Neural progenitor cell (in vitro differentiated cells): ENCODE measurements at places on chromosomes 5 and 9.
A peak's percentile ranks its signal among the peaks of the same experiment; 100 is the strongest.

GRCh38 chr5:131641494-131641893, 6.5 kb upstream of the RAPGEF6 start:
- no peak for DNase-seq

GRCh38 chr9:3676766-3677165, 151.0 kb upstream of the RFX3 start:
- DNase-seq: no peak

- no peak for DNase-seq
Measured at GRCh38 chr9:14211564-14211963, 102.4 kb downstream of the NFIB start.

- DNase-seq: no peak
Measured at GRCh38 chr5:170388818-170389549, at the start of gene KCNMB1. KCNMB1 (minus strand) TSS chr5:170389367; CDS start chr5:170385447, 3,920 bp downstream.

GRCh38 chr5:9343146-9343850, 202.6 kb downstream of the SEMA5A start:
- DNase-seq: no peak

DNA sequence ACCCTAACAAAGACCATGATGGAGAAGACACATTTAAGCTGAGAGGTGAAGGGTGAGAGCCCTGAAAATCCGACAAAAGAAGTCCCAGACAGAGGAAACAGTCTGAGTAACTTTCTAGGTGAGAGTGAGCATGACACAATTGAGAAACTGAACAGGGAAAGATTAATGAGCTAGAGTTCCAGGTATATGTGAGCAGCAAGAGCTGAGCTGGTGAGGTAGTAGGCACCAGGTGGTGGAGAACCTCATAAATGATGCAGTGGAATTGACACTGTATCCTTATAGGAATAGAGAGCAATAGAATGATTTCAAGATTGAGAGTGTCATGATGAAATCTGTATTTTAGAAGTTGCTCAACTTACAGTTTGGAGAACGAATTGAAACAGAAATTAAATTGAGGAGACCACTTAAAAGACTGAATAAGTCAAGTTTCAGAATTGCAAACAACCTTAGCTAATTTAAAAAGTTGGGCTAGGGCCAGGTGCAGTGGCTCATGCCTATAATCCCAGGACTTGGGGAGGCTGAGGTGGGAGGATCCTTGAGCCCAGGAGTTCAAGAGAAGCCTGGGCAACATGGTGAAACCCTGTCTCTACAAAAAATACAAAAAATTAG, 89.8 kb downstream of the NREP start:
- no peak for DNase-seq

GRCh38 chr5:72374844-72375243, 54.7 kb downstream of the PTCD2 start:
- DNase-seq: no peak

- no peak for DNase-seq
Measured at GRCh38 chr9:7324152-7324598, 475.4 kb downstream of the DMAC1 start.

GRCh38 chr5:52743529-52743928, 44.2 kb upstream of the ITGA1 start:
- no peak for DNase-seq

- no peak for DNase-seq
Measured at GRCh38 chr5:94694671-94695070, 76.2 kb downstream of the SLF1 start.

DNA sequence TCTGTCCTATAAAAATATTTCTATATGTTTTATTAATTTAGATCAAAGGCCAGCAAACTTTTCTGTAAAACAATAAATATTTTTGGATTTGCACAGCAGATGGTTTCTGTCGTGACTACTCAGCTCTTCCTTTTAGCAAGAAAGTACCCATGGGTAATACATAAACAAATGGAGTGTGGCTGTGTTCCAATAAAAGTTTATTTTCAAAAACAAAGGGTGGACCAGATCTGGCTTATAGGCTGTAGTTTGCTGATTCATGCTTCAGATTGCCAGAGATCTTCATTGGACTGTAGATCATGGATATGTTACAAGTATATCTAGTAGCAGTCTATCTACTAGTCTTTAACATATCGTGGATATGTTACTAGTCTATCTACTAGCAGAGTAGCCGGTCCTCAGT, 590.5 kb downstream of the CSNK1G3 start:
- no peak for DNase-seq

DNA sequence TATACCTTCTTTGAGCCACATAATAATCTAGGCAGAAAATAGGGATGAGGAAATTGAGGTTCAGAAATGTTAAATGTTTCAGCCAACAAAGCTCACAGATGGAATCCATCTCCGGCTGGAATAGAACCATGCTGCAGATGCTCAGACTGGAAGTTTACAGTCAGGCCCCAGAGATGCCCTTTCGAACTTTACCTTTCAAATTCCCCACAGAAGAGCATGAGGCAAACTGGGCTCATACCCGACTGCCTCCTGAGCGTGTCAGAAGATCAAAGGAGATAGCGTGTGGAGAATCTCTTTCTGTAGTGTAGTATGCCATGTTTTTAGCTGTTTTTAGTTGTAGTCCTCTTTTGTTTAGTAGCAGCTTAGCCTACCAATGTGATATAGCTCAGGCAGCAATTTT, 72.0 kb upstream of the DAP start:
- no peak for DNase-seq

DNA sequence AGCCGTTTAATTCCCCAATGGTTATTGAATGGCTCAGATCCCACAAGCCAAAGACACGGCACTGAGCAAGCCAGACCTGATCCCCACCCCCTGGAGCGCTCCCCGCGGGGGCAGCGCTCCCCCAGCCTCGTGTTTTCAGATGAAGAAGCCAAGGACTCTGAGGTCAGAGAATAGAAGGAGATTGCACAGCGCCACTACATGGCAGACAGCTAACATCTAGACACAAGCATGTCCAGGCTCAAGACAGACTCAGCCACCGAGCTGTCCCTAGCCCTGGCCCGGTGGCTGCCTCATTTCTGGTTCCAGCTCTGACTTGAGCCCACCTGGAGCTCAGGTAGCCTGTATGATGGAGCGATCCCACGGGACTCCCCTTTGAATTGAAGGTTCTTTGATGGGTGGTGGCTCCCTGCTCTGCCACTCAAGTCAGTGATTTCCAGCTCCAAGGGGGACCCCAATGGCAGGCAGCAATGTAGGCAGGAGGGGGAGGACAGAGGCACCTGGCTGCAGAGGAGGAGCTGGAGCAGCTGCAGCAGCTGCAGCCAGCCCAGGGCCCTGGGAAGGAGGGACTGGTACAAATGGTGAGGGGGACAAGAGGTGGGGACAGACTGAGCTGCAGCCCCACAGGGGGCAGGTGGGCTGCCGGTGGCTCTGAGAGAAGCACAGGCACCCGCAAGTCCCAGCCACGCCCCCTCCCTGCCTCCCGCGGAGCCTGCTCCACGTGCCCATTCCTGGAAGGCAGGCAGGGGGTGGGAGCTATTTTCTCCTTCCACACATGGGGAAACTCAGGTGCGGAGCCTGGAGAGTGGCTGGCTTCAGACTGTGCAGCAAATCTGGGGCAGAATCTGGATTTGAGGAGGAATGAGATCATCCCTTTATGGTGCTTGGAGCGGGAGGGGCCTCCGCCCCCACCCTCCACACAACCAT, 40.2 kb downstream of the NTNG2 start:
- peak; percentile 40 for DNase-seq

- no peak for DNase-seq
Measured at GRCh38 chr9:132630811-132631210, 39.0 kb downstream of the DDX31 start.

GRCh38 chr5:145947581-145947980, 11.2 kb downstream of the SH3RF2 start:
- no peak for DNase-seq

GRCh38 chr9:91421128-91421765, 2.4 kb downstream of the NFIL3 start:
- peak; percentile 80 for DNase-seq

GRCh38 chr5:127697894-127698600, 5.1 kb upstream of the CCDC192 start:
- no peak for DNase-seq

DNA sequence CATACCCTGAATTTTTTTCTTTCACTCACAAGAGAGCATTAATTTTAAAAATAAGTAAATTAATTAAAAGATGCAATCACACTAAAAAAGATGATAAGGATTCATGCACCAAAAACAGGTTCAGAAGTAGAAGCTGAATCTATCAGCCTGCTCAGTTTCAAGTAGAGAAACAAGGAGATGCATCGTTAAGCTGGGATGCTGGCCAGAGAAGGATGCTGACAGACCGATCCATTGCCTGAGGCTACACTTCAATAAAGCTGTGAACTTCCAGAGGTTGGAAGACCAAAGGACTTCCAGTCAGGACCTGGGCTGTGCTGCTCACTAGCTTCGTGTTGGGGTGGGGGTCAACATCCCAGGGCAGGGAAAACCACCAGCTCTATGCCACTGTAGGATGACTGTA, 457.7 kb downstream of the EFNA5 start:
- DNase-seq: no peak

GRCh38 chr5:95445995-95446394, 54.8 kb downstream of the FAM81B start:
- DNase-seq: no peak

DNA sequence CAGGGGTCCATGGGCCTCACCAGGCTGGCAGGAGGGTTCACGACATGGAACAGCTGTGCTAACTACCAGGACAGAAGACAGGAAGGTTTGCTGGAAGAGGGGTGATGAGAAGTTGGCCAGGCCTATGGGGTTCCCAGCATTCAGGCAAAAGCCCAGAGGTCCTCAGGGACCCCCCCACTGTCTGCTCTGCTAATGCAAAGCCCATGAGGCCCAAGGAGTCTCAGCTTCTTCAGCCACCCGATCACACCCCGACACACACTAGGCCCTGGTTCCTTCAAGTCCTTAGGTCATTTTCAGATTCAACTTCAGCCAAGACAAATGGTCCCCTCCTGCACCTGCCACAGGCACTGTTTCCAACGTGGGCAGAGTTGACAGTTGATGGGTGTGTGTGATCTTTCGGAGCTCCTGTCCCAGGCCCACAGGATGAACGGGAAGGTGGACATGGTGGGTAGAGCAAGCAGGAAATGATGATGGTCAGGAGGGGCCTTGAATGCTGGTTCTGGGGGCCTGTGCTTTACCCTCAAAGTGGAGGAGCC, 20.4 kb downstream of the ADAMTS2 start:
- no peak for DNase-seq

- DNase-seq: no peak
Measured at GRCh38 chr5:35112300-35112699, 64.6 kb upstream of the AGXT2 start.

DNA sequence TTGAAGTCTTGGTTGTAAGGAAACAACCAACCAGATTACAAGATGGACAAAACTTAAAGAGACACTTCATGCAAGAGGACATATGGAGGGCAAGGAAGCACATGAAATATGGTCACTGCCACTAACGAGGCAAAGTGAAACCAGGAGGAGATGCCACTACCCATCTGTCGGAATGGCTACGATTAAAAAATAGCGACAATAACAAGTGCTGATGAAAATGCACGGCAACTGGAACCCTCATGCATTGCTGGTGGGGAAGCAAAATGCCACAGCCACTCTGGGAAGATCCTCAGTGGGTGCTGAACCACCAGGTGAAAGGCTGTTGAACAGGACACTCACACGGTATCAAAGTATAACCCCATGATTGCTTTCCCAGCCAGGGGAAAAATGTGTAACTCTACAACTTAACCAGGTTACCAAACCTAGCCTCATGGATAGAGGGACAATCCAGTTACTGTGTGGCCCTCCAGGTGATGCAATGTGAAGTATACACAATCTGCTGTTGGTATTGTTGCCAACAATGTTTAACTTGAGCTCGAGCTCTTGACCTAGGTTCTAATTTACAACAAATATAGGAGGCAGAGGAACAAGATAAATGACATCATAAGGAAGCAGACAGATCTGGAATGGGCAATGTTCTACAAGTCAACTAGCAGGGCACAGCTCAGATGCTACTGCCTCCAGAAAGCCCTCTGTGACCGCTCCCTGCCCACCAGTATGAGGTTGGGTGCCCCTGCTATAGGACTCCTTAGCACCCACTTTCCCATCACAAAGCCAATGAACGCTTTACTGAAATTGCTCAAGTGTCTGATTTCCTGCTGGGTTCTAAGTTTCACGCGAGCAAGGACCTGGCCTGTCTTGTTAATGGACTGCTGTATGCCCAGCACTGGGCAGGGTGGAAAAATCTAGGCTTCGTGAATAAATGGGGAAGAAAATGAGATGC, 25.8 kb downstream of the SH3PXD2B start:
- DNase-seq: no peak

- no peak for DNase-seq
Measured at GRCh38 chr5:118862596-118862995, 125.8 kb downstream of the DTWD2 start.

- DNase-seq: no peak
Measured at GRCh38 chr5:56525113-56525512, 290.2 kb upstream of the MAP3K1 start.

GRCh38 chr9:127195976-127196825, 68.4 kb upstream of the GARNL3 start:
- no peak for DNase-seq

GRCh38 chr5:54895816-54896341, 89.5 kb downstream of the ESM1 start:
- DNase-seq: peak; percentile 58

DNA sequence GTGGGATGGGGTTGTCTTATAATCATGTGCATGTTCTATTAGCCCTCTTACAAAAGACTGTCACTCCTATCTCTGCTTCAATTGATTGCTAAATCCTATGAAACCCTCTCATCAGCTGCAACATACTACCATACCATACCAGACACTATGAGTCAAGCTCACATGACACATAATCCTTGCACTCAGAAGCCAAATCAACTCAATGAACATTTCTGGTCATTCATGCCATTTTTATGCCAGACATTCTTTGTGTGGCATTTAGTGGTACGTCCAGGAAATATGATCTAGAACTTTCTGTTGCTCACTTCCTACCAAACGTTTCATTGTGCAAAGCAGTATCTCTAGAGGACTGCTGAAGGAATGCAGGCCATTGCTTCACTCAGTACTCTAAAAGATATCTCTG, 159.2 kb upstream of the GNA14 start:
- DNase-seq: no peak

DNA sequence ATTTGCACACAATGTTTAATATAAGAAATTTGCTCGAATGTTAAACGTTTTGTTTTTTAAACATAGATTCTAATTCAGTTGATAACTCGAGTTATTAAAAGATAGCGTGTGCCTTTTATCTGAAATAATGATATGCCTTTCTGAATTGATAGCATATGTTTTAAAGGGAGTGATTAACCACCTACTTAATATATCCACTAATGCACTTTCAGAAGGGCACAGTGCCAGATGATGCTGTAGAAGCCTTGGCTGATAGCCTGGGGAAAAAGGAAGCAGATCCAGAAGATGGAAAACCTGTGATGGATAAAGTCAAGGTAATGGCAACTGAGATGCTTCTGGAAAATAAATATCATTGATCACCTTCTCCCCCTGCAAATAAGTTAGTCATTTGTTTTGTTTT, 53.9 kb downstream of the ERAP1 start:
- DNase-seq: no peak

- peak; percentile 56 for DNase-seq
Measured at GRCh38 chr5:116652196-116652729, 77.6 kb upstream of the SEMA6A start.

- no peak for DNase-seq
Measured at GRCh38 chr5:81302596-81302995, 1.2 kb downstream of the ZCCHC9 start.

- no peak for DNase-seq
Measured at GRCh38 chr5:169260896-169261569, 39.9 kb downstream of the SLIT3 start.
